Stimulated activated CD8-positive, alpha-beta memory T cell treated with anti-CD3 and anti-CD28 coated beads, Interleukin-2, amount 100 ng/mL, for 1 hour (primary cell): ENCODE measurements at places on chromosomes 3 and 15.

DNA sequence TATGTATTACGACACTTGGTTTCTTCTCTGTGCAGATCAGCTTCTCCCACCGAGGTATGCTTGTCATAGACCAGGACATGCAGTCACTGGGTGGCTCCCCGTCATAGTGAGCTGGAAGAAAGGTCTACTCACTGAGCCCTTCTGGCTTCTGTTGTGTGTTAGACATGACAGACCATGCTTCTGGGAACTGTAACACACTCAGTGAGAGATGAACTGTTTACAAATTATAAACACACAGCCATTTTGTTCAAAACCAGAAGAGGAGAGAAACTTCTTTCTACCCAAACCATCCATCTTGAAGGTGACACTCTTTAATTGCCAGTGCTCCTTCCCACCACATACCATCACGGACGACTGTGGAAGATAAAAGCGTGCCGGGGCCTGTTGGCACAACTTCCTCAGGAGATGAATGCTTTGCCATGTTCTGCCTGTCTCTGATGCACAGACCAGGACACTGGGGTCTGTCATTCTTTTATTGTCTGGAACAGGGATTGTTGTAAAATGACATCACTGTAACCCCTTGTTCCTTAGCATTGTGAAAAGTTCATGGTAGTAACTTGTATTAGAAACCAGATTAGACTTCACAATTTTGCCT, 214.3 kb downstream of the MCTP2 start:
- no peak for DNase-seq

DNA sequence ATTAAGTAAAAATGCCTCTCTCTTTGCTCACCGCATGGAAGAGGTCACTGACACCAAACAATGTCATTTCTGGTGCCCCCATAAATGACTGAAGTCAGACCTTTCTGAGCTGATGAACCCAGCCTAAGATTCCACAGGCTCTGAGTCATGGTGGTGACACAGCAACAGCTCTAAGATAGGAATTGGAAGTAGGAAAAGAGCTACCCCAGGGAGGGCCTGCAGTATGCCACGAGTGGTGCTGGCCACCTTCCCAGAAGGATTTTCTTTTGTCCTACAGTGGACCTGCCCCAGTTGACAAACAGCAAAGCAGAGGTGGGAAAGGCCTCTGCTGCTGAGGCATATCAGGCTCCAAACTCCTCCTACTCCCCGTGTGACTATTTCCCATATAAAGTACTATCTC, 208.1 kb downstream of the MINAR1 start:
- DNase-seq: no peak

DNA sequence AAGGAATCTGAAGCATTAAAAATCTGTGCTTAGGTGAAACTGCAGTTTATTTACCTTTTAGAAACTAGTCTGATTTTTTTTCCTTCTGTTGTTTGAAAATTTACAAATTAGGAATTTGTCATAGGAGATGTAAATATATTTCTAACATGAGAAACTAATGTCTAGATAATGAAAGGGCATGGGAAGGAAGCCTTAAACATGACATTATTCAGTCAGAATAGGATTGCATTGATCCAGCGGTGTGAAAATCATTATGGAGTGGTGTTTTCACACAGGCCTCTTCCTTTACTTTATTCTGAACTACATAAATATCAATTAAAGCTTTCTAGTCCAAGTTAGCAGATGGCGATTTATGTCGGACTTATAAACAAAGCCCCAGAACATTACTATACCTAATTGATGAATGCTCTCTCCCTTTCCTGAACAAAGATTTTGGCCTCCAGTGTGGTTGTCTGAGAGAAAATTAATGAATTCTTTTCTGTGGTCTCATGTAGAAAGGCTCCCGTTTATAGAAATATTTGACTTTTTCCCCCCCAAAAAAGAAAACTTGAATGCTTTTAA, 37.9 kb downstream of the FNDC3B start:
- DNase-seq: no peak

- DNase-seq: no peak
Measured at GRCh38 chr15:62071711-62072308, 5.0 kb downstream of the C2CD4A start.

- DNase-seq: no peak
Measured at GRCh38 chr3:50135964-50136363, 19.2 kb upstream of the SEMA3F start.

DNA sequence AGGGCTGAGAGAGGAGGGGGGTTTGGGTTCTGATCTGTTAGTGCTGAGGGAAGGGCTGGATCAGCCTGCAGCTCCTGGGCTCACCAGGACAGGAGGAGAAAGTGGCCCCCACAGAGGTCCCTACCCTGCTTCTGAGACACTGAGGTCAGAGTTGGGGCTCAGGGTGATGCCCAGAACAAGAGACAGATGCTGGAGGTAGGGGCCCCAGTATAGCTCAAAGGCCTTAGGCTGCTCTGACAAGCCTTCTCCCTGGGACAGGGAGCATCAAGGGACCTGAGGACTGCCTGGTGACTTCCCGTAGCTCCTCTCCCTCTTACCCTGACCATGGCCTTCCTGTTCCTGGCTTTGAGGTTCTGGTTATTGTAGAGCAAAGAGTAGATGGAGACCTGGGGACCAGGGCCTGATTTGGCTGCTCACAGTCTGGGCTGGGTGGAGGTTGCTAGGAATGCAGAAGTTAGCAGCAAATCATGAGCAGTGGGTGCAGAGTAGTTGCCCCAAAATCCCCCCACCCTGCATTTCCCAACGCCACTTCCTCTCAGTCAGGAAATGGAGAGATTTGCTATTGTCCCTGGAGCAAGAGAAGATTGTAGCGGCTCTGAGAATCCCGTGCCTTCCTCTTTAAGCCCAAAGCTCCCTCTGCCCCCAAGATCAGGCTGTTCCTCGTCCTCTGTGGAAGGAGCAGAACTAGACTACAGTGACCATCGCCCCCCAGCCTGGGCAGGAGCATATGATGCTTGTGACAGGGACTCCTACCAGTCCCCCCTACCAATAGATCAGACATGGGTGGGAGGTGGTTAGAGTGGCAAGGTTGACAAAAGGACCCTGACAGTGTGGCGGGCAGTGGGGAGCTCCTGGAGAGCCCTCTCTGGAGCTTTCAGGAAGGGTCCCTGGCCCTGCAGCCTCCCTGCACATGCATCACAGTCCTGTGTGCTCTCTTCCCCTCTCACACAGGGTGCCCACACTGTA, 47.4 kb upstream of the SEC22A start:
- DNase-seq: no peak

- no peak for DNase-seq
Measured at GRCh38 chr3:99562138-99562537, 76.3 kb upstream of the COL8A1 start.

DNA sequence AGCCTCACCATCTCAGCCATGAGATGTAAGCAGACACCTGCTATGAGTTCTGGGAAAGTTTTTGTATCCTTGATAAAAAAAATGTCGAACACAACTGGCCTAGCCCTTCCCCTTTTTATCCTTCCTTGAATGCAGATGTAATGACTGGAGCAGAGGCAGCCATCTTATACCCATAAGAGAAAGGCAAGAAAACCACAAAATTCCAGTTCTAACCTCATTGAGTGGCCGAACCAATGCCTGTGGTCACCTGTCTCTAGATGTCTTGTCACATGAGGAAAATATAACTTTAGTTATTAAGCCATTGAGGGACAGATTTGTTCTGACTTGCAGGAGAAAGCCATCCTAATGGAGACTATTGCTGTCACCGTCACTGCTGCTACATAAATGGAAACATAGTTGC, 80.4 kb upstream of the SLC6A6 start:
- DNase-seq: no peak

DNA sequence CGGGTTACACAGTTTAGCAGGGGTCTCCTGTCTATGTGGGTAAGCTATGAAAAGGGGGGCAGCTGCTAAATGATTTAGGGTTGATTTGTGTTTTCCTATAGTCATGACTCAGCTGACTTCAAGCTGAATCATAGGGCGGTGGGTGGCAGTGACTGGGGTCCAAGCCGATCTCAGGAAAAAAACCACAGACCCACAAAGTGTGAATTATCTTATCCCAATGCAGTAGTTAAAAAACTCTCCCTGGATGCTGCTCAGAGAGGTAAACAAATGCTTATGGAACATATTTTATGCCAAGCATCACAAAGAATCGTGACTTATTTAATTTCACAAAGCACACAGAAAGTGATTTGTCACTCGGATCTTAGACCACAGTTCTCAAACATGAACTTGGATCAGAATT, 18.4 kb upstream of the TOPAZ1 start:
- DNase-seq: no peak

- no peak for DNase-seq
Measured at GRCh38 chr3:48518069-48518468, 14.1 kb upstream of the SHISA5 start.

GRCh38 chr15:92102395-92102755, 248.9 kb downstream of the SLCO3A1 start:
- no peak for DNase-seq

DNA sequence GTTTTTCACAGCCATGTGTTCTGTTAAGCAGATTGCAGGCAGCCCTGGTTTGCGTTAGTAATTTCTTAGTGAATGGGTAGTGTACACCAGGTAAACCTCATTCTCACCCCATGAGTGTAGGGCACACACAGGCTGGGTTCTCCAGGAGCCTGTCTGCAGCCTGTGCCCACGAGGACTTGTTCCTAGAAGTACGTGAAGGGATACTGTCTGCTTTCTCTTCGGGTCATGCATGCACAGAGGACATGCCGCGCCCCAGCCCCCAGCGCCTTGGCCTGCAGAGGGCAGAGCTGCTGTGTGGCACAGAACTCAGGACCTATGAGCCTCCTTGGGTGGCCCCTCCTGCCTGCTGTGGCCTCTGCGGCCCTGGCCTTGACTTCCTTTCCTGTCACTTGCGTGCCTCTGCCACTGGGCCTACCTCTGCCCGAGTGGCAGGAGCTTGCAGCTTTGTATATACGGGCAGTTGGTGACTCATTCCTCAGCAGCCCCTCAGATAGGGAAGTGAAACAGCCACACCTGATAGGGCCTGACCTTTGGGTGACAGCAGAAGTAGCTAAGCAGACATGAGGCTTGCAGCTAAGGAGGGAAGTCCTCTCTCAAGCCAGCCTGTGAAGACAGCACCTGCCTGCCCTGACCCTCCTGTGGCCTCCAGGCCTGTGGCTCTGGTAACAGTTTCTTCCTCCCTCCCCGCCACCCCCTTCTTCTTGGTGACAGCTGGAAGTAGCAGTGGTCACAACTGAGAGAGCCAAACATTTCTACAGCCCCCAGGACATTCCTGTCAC, 19.5 kb downstream of the PPCDC start:
- DNase-seq: peak; percentile 40

DNA sequence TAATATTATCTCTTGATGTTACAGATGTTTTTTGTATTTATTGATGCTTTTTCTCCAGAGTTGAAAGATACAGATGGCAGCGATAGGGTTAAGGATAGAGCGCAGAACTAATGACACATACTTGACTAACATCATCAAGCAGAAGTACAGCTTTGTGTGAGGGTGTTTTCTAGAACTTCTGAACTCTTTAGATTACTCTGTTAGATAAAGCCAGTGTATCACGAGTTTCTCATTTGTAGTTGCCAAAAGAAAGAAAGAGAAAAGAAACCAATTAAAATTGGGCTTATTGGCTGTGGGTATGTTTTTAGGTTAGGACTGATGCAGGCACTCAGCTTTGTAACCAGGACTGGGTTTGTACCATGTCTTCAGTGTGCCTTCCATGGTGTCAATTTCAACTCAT, 6.6 kb upstream of the GPR171 start:
- no peak for DNase-seq

DNA sequence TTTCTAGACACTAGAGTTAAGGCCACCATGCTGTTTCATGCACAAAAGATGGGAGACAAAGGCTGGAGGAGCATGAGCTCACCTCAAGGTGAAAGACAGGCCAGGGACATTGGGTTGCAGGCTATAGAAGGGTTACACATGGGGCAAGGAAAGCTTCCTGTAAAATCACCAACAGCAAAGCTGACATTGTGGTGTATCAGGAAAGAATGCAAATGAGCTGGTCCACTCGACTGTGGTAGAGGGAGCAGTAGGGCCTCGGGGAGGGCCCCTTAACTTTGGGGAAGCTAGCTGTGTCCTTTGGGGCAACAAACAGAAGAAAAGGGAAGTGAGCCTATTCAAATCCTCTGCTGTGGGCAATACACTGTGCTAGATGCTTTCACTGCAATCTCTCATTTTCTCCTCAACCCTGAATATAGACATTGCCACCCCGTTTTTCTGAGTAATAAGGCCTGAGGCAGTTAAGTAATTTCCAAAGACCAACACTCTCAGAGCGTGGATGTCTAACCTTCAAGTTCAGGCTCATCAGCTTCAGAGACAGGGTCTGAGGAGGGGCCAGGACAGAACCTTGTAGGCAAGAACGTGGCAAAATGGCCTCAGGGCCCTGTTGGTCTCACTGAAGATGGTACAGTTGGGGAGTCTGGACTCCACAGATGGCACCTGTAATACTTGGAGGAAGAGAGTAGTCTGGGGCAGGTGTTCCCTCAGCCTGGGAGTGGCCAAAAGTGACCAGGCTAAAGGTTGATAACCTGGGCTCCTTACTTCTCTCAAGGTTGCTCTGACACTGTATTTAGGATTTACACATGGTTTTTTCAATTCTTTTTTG, 24.1 kb downstream of the CX3CR1 start:
- no peak for DNase-seq

DNA sequence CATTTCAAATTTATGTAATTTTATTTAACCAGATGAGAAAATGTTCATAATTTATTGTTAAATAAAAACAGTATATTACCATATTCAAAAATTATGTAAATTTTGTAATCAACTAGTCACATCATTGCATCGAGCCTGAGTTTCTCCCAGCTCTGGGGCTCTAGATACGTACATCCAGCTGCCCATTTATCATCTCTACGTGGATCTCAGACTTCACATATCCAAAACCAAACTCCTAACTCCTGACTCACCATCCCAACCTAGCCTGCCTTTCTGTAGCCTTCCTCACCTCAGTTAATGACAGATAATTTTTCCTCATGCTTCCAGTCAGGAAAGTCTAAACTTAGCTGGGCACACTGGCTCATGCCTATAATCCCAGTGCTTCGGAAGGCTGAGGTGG, 194.8 kb downstream of the SSR3 start:
- DNase-seq: no peak

- no peak for DNase-seq
Measured at GRCh38 chr3:123119802-123120201, 53.0 kb downstream of the PDIA5 start.

DNA sequence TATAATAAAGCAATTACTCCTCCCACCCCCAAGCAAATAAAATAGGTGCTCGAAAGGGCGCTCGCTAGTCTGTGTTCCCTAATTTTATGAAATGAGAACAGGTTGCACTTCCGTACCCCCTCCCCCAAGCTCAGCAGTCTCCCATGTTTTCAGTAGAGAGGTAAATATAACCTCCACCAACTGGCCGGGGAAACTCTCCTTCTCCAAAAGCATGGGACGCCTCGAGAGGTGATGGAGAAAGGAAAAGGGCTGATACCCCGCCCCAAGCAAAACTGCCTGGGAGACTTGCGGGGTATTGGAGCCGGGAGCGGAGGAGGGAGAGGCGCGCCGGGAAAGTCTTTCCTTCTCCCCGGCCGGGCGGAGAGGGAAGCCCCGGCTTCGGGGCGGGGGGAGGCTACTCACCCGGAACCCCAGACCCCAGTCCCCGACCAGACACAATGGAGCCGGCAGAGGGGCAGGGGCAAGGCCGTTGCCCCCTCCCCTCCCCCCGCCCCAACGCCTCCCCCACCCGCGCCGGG, 605 bp downstream of the DCUN1D1 start:
- DNase-seq: no peak
